Activated B cell treated with CpG ODN at 0.5 μM for 24 hours (primary cell): ENCODE measurements at places on chromosomes 13 and 19. TPM values are rescaled to one million over a fixed set of nuclear protein-coding genes. Genes with fewer than 3 reads are reported as not detected.

DNA sequence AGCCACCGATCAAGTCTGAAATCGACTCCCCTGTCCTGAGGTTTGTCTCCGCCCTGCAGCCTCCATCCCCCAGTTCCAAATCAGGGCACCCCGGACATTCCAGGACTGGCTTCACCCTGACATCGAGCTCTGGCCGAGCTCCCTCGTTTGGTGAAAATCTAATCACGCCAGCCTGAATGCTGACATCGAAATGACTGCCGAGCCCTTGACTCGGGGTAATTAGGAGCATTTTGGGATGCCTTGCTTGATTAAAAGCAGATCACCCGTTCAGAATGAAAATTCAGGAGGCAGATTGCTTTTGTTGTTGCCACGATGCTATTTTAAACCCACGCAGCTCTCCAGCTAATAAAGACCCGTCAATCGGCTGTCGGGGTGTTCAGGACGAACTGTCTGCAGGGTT is 34.3 kb downstream of the ZNRF4 start:
- no peaks in the 10 kb centered on the region for H3K36me3 ChIP-seq
- no peak overlapping the region for H3K27ac ChIP-seq
- DNase-seq: no peak
- H3K27me3 ChIP-seq: peaks cover 44% of the 10 kb centered on the region

IGFL2 gene
- not detected in 2 replicates for total RNA-seq

TRPC4 gene
- total RNA-seq: not detected in 2 replicates

DNA sequence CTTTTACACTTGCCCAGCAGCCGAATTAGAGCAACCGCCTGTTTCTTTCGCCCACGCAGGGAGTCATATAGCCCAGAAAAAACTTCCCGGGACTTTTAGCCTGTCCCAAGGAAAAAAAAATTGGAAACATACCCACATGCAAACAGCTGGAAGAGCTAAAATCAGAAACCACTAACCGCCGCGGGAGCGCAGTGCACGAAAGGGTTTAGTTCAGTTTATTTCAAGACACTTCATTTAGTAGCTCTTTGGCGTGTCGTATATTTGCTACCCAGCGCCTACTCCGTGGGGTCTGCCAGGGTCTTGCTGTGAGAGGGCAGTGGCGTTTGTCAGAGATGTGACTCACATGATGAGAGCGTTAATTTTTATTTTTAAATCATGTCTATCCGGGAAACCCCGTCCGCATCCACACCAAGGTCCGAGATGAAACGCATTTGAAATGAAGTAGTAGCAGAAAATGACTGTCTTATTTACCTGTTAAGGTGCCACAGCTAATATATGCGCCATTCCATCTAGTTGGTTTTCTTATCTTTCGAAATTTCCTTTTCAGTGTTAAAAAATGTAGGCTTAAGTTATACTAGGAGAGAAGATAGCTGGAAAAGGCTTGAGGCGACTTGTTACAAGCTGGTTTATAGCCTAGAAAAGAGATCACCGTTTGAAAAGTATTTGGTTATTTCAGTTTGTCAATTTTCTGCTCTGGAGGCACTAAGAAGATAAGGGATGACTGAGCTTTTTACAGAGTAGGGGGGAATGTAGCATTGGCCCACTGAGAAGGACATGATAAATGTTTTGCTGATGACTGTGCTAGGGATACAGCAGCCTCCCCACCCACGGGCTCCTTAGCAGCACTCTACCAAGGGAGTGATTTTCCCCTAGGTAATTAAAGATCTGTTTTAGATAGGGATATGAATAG is 1.7 kb downstream of the KLF5 start:
- H3K4me1 ChIP-seq: peaks cover 18% of the 10 kb centered on the region
- DNase-seq: no peak
- peak overlapping the region; percentile 77 for H3K4me3 ChIP-seq
- no peak overlapping the region for H3K27ac ChIP-seq
- H3K36me3 ChIP-seq: peaks cover 2% of the 10 kb centered on the region

DNA sequence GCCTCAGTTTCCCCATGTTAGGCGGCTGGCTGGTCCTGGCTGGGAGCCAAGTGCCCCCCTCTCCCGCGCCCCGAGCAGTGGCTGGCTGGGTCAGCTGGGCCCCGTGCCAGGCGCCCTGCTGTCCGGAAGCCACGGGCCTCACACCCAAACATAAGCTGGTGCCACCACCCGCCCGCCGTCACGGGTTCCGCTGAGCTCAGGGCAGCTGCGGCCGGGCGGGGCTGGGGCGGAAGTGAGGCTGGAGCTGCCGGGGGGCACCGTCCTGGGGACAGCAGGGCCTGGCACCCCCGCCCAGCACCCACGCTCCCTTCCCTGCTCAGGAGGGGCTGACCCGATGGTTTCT is 19.3 kb downstream of the HCN2 start:
- peaks cover 12% of the 10 kb centered on the region for H3K4me1 ChIP-seq
- H3K27me3 ChIP-seq: no peaks in the 10 kb centered on the region
- no peak overlapping the region for H3K4me3 ChIP-seq
- DNase-seq: no peak

GRCh38 chr19:49953416-49953815 is 7.6 kb downstream of the SIGLEC11 start:
- no peak for DNase-seq
- no peak overlapping the region for H3K27ac ChIP-seq
- H3K4me1 ChIP-seq: peaks cover 19% of the 10 kb centered on the region

FCER2 gene
- total RNA-seq: 191 and 193 TPM in 2 replicates

DNA sequence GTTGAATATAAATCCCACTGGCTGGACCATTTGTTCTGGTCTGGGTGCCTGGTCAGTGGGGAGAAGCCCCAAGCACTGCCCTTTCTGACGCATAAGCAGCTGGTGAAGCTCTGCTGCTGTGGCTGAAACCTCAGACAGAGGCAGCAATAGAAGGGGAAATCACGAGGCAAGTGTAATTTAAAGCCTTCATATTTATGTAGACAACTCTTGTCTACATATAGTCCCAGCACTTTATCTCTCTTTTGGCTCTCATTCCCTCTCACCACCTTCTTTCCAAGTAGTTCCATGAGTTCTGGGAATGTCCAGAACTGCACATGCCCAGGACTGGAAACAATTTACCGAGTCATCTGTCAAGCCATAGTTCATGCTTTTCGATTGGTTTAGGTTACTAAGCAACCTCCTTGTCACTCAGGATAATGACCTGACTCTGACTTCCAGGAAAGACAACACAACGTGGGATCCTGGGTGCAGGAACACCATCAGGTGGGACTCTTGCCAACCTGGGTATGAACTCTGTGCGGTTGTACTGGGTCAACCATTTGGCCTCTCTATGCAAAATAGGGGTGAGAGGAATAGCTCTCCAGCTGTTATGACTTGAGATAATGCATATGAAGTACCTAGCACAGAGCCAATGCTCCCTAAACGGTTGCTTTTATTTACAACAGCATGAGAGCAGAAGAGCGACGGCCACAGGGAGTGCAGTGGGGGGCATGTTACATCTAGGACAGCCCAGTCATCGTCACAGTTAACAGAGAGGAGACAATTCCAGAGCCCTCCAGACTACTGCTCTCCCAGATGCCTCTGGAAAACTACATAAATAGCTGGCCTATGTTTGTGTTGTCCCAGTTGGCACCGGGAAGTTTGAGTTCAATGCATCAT is 321.9 kb downstream of the FOXO1 start:
- H3K4me3 ChIP-seq: no peak overlapping the region
- no peaks in the 10 kb centered on the region for H3K36me3 ChIP-seq
- H3K4me1 ChIP-seq: peaks cover 9% of the 10 kb centered on the region
- H3K27me3 ChIP-seq: no peaks in the 10 kb centered on the region
- no peak for DNase-seq
- no peak overlapping the region for H3K27ac ChIP-seq

GRCh38 chr13:35789335-35790165 is 313.1 kb upstream of the MAB21L1 start:
- no peak overlapping the region for H3K4me3 ChIP-seq
- DNase-seq: no peak
- no peaks in the 10 kb centered on the region for H3K4me1 ChIP-seq
- H3K27me3 ChIP-seq: peaks cover 4% of the 10 kb centered on the region
- no peak overlapping the region for H3K27ac ChIP-seq
